ENCODE measurements at places on chromosomes 16 and 17. TPM values are rescaled to one million over a fixed set of nuclear protein-coding genes. Genes with fewer than 3 reads are reported as not detected.

DNA sequence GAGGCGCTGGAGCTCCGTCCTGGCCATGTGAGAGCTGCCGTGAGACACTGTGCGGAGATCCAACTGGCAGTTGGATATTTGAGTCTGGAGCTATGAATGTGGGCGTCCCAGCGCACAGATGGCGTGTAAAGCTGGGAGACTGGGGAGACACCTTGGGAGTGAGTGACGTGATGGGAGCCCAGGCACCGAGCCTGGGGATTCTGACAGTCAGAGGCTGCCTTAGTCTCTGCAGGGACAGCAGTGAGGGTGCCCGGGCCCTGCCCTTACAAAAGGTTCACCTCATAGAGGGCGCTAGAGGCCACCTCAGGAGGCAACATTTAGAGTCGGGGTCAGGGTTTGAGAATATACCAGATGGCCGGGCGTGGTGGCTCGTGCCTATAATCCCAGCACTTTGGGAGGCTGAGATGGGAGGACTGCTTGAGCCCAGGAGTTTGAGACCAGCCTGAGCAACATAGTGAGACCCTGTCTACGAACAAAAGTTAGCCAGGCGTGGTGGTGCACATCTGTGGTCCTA is 194.1 kb upstream of the GSE1 start:
- no peak for DNase-seq

- DNase-seq = peak; percentile 12
Measured at GRCh38 chr17:36851250-36851649, 86.0 kb upstream of the LHX1 start.

GRCh38 chr16:16086653-16087446 is 136.4 kb downstream of the ABCC6 start:
- no peak for DNase-seq

GRCh38 chr17:65470783-65471182 is 90.7 kb downstream of the AXIN2 start:
- no peak for DNase-seq

DNA sequence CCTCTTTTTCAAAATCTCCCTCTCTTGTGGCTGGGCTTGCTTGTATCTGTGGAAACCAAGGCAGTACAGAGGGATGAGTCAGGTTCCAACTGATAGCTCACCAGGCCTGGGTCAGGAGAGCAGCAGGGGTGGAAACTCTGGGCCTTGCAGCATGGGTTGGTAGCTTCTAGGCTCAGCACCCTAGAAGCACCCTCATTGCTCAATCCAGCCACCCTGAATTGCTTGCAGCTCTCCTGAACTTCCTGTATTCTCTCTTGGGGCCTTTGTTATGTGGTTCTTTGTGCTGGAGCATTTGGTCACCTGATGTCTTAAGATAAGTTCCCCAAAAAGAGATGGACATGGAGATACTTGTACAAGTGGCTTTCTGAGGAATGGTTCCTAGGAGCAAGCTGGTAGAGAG is 169.4 kb downstream of the IRX5 start:
- no peak for DNase-seq

- DNase-seq = peak; percentile 55
Measured at GRCh38 chr16:87681981-87682570, 79.8 kb downstream of the JPH3 start.

DNA sequence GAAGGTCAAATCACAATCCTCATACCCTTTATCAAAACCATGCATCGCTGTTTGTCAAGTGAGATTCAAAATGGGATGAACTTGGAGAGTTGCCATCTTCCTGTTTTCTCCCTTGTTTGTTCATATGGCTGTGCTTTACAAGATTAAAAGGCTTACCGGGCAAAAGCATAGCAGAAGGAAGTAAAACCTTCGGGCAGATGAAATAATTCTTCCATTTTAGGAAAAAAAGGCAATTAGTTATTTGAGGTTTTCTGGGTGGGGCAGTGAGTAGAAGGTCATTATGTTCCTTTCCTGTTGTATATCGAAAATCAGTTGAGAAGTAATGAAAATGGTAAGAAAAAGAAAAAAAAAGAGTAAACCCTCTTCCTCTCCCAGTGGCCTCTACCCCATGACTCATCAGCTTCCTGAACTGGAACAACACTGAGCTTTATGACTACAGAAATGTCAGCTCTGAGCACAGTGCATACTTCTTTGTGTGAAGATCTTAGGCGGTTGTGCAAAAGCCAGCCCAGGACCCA is 369.2 kb downstream of the CDH13 start:
- DNase-seq = peak; percentile 80

DNA sequence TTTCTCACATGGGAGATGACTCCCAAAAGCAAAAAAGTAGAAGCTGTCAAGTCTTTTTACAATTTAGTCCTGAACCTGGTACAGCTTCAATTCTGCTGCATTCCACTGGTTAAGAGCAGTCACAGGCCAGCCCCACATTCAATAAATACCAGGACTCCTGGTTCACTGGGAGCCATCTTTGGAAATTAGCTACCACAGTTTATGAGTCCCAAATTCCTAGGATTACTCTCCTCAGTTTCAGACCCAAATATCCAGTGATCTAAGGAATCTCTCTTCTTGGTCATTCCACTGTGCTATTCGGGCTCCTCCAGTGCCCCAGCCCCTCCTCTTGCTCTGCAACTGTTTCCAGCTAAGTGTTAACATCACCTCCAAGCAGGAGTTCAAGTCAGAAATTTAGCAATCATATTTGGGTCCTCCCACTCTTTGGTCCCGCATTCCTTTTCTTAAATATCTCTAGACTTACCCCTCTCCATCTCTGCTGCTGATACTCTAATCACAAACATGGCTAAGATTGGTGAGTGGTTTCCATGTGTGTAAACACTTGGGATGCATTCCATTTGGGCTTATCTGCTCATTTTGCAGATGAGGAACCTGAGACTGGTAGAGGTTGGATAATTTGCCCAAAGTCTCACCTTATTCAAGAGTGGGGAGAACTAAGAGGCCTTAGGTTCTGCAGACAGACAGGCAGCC is 9.6 kb upstream of the WIPF2 start:
- peak; percentile 75 for DNase-seq

DNA sequence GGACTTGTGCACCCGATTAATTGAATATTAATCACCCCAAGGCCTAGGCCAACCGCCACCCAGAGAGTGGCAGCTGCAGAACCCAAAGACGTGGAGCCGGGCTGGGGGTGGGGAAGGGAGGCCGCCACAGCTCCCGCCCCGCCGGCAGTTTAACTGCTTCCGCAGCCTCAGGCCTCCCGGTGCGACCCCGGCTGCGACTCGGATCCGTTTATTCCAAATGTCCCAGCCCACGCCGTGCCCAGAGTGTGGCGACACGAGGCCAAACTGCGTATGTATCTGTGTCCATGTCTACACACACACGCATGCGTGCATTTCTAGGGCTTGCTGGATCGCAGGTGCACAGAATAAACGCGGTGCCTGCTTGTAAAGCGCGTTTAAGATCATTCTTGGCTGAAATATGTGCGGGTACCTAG is 802 bp upstream of the TOB1 start:
- DNase-seq = no peak

DNA sequence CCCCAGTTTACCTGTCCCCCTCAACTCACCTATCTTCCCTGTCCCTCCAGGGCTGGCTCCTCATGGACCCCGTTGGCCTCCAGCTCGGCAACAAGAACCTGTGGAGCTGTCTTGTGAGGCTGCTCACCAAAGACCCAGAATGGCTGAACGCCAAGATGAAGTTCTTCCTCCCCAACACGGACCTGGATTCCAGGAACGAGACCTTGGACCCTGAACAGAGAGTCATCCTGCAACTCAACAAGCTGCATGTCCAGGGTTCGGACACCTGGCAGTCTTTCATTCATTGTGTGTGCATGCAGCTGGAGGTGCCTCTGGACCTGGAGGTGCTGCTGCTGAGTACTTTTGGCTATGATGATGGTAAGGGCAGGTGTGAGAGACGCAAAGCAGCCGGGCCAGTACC is 31.3 kb downstream of the NLRC5 start:
- no peak for DNase-seq

DNA sequence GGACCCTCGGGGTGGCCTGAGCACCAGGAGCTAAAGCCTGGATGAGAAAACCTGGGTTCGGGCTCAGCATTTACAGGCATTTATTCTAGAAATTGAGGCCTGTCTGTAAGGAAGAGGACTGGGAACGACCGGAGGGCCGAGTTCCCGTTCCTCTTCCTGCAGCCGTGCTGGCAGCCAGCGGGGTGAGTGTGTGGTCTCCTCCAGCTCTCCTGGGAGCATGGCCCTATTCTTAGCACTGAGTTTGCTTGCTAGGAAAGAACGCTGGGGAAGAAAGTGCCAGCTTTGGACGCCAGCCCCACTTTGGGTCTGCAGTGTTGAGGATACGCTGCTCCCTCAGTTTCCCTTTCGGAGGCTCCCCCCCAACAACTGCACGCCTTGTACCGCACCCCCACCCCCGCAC is 49.6 kb downstream of the MGAT5B start:
- DNase-seq = no peak

- no peak for DNase-seq
Measured at GRCh38 chr16:7335991-7336634, 3.5 kb downstream of the RBFOX1 start.

DNA sequence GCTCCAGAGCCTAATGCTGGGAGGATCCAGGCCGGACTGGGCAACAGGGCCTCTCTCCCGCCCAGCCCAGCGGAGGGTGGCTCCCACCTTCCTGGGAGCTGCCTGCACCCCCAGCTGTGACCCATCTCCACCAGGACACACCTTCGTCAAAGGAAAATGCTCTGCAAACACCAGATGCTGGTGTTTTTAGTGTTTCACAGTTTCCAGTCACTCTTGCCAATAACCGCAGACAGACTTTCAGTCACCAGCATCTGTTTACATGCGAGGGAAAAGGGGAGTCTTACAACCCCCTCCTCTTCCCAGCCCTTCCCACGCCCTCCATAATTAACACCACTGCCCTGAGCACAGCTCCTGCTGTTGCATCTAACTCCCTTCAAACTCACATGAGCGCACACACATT is 25.3 kb downstream of the KLHDC4 start:
- DNase-seq = peak; percentile 93

DNA sequence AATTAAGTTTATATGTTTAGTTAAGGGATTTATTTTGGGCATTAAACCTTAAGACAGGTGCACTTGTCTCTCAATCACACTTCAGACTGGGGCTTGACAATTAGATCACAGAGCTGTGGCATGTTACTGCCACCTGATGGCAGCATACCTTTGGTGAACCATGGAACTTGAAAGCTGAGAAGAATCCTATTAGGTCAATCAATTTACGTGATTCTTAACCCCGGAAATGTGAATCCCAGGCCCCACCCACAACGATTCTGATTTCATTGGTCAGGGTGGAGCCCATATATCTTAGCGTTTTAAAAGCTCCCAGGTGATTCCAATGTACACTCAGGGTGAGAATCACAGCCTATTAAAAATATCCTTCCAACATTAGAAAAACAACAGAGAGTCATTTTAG is 91.0 kb downstream of the GSG1L start:
- peak; percentile 8 for DNase-seq

DNA sequence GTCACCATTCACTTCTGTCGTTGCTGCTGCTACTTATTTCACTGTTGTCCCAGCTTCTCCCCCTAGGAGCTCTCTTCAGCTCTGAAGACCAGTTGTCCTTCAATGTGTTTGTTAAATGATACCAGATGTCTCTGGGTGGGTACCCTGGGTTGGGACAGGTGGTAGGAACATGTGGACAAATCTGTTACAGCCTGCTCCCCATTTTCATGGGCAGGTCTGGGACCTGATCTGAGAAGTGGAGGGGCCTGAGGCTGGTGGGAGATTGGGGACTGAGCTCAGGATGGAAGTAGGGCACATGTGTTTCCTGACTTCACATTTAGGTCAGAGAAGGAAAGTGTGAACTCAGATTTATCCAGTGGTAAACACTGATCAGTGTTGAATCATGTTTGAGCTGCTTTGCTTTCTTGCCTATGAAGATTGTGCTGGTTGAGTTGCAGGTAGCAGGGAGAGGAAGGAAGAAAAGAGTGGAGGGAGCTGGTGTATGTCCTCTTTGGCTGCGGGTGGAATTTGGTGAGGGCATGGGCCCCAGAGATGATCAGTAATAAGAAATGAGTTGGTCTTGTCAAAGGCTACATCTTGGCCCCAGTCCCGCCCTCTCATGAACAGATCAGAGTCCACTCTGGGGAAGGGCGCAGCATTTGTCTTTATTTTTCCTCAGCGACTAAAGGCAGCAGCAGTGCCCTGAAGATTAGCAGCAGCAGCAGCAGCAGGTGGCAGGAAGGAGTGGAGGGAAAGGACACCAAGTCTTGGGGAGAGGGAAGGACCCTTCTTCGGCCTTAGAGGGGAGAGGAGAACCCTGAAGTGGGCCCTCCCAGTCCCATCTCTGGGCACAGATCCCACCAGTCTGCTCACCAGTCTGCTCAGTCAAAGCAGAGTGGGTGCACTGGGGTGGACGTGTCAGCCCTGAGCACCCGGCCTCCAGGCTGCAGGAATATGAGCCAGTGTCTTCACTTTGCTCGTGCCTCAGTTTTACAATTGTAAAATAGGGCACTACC is 6.1 kb upstream of the EFTUD2 start:
- DNase-seq = no peak

GRCh38 chr17:6912110-6913051 is 80.9 kb upstream of the TEKT1 start:
- DNase-seq = no peak

DNA sequence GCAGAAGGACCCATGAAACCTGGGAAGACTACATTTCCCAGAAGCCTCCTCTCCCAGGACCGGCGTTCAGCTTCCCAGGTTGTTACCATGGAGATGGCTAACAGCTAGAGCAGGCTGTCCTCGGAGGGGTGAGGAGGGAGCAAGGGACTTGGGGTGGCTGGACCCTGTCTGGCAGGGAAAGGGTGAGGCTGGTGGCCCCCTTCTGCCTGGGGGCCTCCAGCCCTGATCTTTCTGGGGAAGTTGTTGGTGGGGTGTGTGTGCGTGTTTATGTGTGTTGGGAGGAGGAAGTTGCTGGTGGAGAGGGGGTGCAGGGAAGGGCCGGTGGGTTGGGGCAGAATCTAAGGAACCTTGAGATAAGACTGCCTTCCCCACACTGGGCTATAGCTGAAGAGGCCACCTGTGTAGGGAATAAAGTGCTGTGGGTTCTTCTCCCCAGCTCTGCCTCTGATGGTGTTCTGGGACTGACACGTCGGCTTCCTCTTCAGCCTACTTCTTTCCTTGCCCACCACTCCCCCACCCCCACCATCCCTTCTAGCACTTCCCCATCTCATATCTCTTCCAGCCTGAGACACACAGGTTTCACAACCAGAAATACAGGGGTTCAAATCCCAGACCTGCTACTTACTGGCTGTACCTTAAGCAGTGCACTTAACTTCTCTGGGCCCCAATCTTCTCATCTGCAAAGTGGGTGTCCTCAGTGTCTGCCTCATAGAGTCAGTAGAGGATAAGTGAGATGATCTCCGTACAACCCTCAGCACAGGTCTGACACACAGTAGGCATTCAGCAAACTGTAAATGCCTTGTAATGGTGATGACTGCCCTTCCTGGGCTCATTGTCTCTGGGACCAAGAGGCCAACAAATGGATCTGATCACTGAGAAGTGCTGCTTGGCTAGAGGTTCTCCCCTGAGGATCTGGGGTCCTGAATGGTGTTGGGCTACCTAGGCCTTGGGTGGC is at the start of gene DRC7:
Gene DRC7, plus strand, starts transcription at position 82 of the 955 bp plus-strand sequence. CDS start 3,144 bp downstream, outside the sequence.
- DNase-seq = peak; percentile 31

The GAS7 gene
- total RNA-seq = 8.5 TPM

The SSTR5 gene
- not detected for total RNA-seq

The KRT31 gene
- not detected for total RNA-seq

The ZNF23 gene
- 12.4 TPM for total RNA-seq
